Cortex of kidney (tissue), 1 donor: ENCODE measurements at places on chromosomes 7 and 10.

DNA sequence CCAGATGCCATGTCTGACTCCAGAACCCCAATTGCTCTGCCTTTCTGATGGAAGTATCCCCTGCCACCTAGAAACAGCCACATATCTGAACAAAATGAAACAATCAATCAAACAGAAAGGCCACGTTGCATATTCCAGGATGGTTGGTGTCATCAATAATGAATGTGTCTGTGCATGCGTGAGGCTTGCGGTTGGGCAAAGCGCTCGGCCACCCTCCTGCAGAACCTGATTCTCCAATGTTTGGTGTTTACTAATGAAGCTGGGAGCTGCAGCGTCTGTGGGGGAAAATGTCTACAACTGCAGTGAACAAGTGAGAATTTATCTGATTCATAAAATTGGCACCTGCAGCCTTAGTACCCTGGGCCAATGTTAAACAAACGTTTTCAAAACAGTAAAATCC is 121.2 kb upstream of the ADARB2 start:
- no peak for DNase-seq

DNA sequence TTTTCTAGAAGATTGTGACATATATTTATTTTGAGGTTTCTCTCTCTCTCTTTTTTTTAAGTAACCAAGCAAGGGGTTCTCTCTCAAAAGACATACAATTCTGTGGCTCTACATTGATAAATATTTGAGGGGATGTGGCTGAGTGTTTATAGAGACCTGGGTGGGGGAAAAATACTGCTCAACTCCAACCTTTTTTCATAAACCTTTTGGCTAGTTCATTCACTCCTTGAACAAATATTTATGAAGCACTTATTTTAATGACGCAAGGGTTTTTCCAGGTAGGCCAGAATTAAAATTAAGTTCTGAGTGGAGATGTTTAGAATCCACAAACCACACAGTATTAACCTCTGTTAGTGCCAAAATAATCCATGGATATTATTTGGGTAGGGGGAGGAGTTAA is 100.2 kb downstream of the PTPRE start:
- DNase-seq: no peak

DNA sequence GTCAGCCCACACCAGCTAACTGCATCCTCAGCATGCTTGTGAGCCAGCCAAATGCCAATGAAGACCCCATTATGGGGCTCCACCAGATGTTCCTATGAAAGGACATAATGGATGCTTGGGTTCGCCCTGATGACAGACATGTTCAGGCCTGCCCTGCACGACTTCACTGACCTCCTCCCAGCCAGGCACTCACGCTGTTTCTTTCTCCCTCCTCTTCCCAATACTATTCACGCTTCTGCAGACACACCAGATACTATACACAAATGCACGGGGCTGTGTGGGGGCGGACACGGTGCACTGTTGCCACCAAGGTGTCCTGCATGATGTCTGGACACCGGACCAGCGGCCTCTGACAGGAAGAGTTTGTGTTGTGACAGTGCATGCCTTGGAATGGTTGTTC is 284.2 kb downstream of the PRPF18 start:
- no peak for DNase-seq

DNA sequence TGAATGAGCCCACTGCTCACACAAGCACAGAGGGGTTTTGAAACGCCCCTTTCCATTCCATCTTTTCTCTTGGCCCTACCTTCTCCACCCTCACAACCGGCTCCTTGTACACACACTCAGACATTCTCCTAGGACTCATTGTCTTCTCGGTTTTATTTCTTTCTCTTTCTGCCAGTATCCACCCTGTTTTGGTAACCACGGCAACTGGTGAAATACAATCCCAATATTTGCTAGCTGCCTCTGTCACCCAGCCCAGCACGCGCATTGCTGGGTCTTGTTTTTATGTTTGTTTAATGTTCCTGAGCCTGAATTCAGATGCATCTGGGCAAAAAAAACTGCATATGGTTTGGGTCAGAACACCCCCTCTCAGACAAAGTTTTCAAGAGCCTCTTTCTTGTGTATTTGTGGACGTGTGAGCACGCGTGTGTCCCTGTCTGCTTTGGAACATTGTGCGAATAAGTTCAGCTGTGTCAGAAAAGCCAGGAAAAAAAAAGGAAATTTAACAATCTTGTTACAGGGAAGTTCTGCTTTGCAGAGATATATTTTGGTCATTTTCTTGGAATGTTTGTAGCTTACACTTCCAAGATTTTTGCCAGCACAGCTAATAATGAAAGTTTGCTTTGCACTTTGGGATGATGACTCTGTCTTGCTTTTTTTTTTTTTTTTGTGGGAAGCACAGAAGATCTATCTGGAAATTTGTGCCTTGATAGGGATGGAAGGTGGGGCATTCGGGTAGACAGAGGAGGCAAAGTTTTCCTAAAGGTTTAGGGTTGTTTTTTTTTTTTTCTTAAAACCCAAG is 225.9 kb downstream of the TRIL start:
- no peak for DNase-seq

- DNase-seq: no peak
Measured at GRCh38 chr10:32103721-32104120, 47.5 kb upstream of the KIF5B start.
